ENCODE measurements at places on chromosomes 2 and 18. TPM values are rescaled to one million over a fixed set of nuclear protein-coding genes. Genes with fewer than 3 reads are reported as not detected.

ECEL1 gene
- 0.17 TPM for total RNA-seq

ANKRD30B gene
- total RNA-seq, result not detected

DNAH7 gene
- 4.9 TPM for total RNA-seq

IL18RAP gene
- 0.64 TPM for total RNA-seq

SULT1C4 gene
- 3.6 TPM for total RNA-seq

ACTG2 gene
- 156 TPM for total RNA-seq

PCARE gene
- 0.23 TPM for total RNA-seq

MAP3K19 gene
- 2.1 TPM for total RNA-seq

IL36G gene
- not detected for total RNA-seq

C2orf78 gene
- total RNA-seq, result not detected

ASB18 gene
- total RNA-seq, result not detected

DSG2 gene
- total RNA-seq, result 66.0 TPM

TCF7L1 gene
- total RNA-seq, result 16.4 TPM

CXCR2 gene
- total RNA-seq, result 22.0 TPM

PLGLB1 gene
- 2.6 TPM for total RNA-seq

SERPINB11 gene
- not detected for total RNA-seq

TANC1 gene
- total RNA-seq, result 53.5 TPM

KLHL29 gene
- total RNA-seq, result 10.5 TPM

ZNF519 gene
- total RNA-seq, result 4.6 TPM

UNC80 gene
- total RNA-seq, result not detected

ZFP36L2 gene
- 72.2 TPM for total RNA-seq

NT5C1B gene
- not detected for total RNA-seq
